Vagina (tissue), 2 donors: ENCODE measurements at places on chromosomes 3 and 15.

DNA sequence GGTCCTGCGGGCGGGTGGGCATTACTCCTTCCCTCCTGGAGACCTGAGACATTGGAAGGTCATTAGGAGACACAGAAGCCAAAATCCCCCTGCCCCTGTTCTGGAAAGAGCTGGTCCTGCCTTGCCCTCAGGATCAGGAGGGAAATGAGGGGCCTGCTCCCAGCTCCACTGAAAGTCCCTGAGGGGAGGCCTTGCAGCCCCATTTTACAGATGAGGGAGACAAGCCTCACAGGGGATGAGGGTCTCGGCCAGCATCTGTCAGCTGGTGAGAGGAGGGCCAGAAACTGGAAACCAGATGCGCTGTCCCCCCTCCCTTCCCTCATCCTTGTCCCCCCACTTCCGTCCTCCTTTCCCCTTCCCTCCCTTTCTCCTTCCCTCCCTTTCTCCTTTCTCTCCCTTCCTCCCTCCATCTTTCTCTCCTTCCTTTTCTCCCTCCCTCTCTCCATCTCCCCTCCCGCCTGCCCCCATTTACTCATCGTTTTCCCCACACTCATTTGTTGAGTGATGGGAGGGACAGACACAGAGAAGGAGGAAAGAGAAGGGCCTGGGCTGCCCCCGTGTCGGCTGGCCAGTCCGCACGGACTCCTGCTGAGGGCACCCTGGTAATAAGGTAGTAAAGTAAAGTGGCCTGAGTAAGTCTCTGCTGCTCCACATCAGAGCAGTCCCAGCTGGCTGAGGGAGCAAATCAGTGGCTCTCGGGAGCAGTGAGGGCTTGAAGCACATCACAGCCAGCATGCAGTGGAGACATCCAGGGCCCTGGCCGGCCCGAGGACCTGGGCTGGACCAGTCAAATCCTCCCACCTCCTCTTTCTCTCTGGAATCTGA is 112.4 kb upstream of the ALDH1A3 start:
- DNase-seq = peak; percentile 83

DNA sequence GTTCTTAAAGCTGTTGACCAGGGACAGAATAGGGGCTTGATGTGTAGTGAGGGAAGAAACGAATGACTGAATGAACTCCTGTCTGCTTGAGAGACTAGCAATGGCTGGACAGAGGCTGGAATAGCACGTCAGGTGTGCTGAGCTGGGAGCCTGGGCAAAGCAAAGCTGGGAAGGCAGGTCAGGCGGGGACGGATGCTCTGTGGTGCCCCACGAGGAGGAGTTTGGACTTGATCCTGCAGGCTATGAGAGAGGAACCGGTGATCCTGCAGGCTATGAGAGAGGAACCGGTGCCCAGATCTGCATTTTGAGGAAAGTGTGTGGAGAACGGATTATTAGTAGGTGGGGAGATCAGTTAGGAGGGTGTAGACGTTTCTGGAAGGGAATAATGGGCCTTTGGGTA is 31.3 kb upstream of the PSTPIP1 start:
- DNase-seq = no peak

DNA sequence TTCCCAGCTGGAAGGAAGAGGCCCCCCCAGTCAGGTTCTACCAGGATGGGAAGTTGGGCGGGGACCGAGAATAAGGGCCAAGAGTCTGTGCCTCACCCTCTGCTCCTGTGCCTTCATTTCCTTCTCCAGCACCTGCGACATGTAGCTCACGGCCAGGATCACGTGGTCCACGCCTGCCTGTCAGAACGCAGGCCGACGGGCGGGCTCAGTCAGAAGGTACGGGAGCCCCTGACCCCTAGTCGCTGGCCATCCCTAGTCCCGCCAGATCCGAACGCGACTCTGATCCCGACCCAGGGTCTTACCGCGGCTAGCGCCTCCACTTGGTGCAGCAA is 489 bp downstream of the GMPPB start:
- no peak for DNase-seq

GRCh38 chr3:23797491-23797890 is 8.3 kb upstream of the UBE2E1 start:
- DNase-seq = no peak

DNA sequence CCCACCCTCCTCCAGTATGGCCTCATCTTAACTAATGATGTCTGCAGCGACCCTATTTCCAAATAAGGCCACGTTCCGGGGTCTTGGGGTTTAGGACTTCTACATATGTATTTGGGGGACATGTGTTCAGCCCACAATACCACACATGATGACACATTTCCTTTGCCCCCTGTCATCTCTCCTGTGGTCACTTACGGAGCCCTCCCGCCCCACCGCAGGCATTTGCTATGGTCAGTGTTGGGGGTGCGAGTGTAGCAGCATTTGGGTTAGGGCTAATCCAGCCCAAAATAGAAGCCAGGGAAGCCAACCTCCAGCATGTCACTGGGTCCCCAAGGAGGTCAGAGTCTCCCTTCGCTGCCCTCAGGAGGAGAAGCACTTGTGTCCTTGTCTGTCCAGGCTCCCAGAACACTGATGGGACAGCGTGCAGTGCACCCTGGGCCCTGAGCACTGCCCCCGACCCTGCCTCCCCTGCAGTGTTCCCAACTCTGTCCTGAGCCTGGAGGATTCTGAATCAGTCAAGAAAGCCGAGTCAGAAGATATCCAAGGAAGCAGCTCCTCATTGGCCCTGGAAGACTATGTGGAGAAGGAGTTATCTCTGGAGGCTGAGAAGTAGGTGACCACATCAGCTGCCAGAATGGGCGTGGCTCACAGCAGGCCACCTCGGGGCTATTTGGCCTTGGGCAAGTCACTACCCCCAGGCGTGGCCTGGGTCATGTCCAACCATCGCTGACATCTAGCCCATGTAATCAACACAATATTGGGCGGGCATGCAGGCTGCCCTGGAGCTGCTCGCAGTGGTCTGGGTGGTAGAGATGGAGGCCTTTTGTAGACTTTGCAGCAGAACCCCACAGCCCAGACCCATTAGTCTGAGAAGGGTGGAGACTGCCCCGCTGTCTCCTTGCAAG is 46.9 kb upstream of the FGD5 start:
- peak; percentile 58 for DNase-seq

GRCh38 chr3:114480442-114480841 is 186.6 kb downstream of the TIGIT start:
- DNase-seq = no peak

GRCh38 chr3:46110701-46111493 is 83.6 kb upstream of the XCR1 start:
- no peak for DNase-seq

GRCh38 chr3:107752202-107752990 is 229.6 kb downstream of the BBX start:
- no peak for DNase-seq

- no peak for DNase-seq
Measured at GRCh38 chr3:151875759-151876158, 2.3 kb downstream of the SUCNR1 start.

DNA sequence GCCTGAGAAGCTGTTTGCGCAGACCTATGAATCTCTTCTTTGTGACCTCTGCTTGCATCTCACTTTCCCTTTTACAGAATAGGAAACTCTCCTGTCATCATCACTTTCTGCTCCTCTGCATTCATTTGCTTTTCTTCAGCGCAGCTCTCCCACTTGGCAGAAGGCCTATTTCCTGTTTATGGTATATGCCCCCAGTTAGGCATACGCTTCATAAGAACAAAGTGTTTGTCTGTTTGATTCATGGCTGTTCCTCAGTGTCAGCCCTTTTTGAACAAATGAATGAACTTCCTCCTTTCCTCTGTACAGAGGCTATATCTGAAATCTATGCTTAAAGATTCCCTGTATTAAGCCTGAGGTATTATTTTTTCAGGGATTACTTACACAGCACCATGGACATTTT is 1216.9 kb upstream of the GBE1 start:
- no peak for DNase-seq

GRCh38 chr15:57708047-57708446 is 1.5 kb downstream of the POLR2M start:
- DNase-seq = no peak

DNA sequence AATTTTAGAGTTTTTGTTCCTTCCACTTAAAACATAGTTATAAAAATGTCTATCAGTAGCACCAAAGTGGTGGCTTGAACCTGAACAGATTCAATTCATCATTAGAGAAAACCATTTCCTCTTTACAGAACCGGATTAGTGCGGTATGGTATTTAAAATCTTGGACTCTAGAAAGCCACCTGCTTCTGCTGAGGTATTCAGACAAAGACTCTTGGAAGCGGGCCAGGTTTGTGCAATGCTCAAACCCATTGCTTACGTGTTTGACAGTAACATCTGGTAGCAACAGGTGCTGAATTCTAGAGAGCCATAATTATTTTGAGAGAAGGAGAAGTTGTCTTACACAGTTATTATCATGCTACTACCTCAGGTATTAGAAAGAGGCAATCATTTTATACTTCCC is 290.5 kb downstream of the NAALADL2 start:
- DNase-seq = no peak

- no peak for DNase-seq
Measured at GRCh38 chr15:77658304-77658703, 25.6 kb upstream of the LINGO1 start.

DNA sequence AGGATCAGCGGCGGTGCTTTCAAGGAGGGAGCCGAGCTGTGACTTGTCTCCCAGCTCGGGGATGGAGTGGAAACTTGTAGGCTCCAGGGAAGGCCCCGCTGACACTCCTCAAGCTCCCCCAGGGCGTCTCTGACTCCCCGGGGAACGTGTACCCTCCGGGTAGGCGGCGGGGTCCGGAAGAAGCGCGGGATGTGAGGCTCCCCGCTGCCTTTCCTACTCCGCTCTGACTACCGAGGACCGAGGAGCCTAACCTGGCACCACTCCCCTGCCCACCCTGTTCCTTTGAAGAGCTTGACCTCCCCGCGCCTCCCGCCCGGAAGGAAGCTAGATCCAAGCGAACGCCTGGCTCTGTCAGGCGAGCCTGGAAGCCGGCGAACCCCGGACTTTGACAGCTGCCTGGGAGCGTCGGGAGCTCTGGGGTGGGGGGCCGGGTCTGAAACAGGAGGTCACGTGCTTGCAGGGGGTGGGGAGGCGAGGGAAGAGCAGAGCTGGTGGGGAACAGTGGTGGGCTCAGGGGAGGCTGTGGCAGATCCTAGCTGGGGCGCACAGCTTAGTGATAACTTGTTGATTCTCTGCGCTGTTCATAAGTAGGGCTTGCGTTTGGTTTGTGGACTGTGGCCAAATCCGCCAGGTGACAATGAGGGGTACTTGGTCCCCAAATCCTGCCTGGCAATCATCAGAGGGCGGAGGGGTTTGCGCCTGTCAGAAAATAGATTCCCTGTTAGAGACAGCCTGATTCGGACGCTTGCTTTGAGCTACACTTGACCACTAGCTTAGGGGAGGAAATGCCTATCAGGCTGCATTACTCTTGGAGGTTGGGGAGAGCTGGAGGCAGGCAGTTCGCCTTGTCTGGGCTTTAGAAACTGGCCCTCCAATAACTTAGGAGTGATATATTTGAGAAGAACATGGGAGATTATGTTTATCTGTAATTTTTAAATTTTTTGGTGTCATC is 1.2 kb downstream of the CLSTN2 start:
- peak; percentile 88 for DNase-seq

GRCh38 chr3:187689984-187690383 is 12.4 kb downstream of the RTP2 start:
- no peak for DNase-seq

- no peak for DNase-seq
Measured at GRCh38 chr15:69340243-69340900, 41.7 kb downstream of the PAQR5 start.

DNA sequence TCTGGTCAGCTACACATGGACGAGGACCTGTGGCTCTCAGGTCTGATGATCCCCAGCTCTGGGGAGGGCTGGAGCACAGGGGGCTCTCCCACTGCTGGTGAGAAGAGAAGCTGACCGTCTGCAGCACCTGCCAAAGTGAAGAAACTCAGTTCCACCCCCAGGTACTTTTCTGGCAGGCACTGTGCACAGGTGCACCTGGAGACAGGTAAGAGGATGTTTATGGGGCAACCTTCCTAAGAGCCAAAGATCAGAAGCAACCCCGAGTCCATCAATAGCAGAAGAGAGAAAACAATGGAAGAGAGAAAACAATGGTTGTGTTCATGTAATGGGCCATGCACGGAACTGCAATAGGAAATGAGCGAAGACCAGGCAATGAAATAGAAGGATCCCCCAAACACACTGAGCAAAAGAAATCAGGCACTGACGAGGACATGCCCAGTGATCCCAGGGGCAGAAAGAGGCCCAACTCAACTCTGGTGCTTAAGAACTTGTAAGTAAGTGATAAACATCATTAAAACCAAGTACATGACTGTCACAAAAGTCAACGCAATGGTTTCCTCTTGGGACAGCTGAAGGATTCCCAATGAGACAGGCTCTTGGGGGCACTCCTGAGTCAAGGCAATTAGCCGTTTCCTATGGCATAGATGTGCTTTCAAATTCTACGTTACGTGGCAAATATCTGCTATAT is 95.0 kb upstream of the ALDH1A3 start:
- DNase-seq = peak; percentile 52

DNA sequence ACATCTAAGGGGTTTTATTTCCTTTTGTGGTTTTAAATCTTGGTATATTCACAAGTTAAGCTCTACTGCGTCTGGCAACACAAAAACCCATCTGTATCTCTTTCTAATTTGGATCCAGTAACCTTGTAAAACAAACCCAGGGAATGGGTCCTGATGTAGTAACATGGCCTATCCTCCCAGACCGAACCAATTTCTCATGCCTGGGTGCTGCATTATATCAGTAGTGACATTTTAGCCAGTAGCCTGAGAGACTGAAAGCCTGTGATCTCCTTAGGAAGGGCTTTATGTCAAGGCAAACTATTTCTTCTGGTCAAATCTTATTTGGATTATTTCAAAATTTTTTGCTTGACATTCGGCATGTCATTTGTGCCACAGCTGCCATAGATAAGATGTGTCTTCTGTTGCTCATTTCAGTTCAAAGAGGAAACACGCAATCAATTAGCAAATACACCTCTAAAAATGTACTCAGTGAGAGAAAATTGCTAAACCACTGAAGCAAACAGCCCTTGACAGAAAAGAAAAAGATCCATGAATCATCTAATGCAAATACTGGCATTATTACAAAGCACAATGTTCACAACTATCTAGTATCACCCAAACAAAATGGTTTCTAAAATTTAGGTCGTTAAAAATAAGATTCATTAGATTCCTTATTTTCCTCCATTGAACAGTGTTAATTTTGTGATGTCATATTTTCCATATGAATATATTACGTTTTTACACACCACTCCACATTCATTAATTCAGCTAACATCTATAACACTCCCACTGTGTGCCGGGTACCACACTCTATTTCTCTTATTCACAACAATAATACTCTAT is 4.0 kb downstream of the NPTN start:
- no peak for DNase-seq

- DNase-seq = no peak
Measured at GRCh38 chr3:52006820-52007133, 11.1 kb upstream of the RPL29 start.

DNA sequence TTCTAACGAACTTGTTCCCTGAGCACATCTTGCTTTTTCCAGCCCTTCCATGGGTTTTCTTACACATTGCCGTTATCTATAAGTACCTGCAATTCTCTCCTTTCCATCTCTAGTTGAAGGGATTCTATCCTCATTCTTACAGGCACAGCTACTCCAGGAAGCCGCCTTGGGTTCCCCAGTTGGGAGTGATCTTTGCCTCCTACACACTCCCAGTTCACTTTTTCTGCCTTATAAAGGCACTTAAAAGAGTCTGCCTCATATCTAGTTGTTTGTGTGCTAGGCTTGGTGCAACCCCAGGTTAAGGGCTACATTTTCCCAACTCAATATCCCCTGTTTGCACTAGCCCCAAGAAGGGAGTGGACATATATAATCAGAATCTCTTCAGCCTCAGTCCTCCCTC is 44.0 kb upstream of the IREB2 start:
- no peak for DNase-seq

GRCh38 chr3:120177151-120177550 is 82.9 kb upstream of the GSK3B start:
- DNase-seq = no peak
